ENCODE measurements at places on chromosomes 2 and 18.

DNA sequence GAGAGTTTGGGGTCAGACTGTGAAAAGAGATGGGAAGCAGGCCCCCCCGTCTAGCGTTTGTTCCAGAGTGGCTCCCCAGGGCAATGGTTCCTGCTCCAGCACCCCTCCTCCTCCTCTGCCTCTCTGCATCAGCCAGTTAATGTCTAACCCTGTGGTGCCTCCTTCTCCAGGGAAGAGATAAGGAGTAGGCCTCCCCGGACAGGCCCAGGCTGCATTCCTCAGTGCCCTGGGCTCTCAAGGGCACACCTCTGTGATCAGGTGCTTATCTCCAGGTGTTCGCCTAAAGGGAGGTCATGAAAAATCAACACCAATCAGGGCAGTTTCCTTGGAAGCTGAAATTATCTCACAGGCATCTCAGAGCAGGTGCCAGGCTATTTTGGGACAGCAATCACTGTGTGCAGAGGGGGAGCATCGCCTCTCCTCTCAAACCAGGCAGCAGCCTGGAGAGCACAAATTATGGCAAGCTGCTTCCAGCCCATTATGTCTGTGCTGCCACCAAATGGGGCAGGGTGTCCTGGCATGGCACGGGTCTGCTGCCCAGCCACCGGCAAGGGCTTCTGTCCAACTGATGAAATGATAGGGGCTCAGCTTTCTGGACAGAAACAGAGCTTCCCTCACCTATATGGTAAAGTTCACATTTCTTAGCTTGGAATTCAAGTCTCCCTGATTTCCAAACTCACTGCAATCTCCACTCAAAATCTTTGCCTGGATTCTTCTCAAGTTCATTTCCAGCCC, 255.8 kb upstream of the SLC14A2 start:
- DNase-seq = no peak
- H3K4me3 ChIP-seq = no peak overlapping the region
- no peak overlapping the region for H3K27ac ChIP-seq
- no peaks in the 10 kb centered on the region for H3K27me3 ChIP-seq

GRCh38 chr2:96533292-96534073, 3.1 kb upstream of the ARID5A start:
- peak overlapping the region; percentile 8 for H3K4me3 ChIP-seq
- no peak for DNase-seq
- peaks cover 47% of the 10 kb centered on the region for H3K4me1 ChIP-seq
- H3K36me3 ChIP-seq = no peaks in the 10 kb centered on the region
- peak overlapping the region; percentile 70 for H3K27ac ChIP-seq

DNA sequence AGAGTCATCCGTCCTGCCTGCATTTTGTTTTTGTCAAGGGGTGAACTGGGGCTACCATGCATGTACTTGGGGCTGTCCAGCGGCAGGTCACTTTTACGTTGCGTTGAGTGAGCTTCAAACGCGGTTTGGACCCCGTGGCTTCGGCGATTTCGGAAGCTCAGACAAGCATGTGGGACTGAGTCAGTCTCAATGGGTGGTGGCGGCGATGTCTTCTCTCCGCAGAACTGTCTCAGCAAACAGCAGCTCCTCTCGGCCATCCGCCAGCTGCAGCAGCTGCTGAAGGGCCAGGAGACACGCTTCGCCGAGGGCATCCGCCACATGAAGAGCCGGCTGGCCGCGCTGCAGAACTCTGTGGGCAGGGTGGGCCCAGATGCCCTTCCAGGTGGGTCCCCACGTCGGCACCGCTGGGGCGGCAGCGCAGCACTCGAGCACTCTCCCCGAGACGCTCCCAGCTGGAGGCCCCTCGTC, 21.3 kb downstream of the FBLN7 start:
- no peak overlapping the region for H3K27ac ChIP-seq
- peaks cover 8% of the 10 kb centered on the region for H3K4me1 ChIP-seq
- no peak overlapping the region for H3K4me3 ChIP-seq
- no peaks in the 10 kb centered on the region for H3K27me3 ChIP-seq

- H3K27ac ChIP-seq = no peak overlapping the region
- H3K4me3 ChIP-seq = no peak overlapping the region
- no peak for DNase-seq
Measured at GRCh38 chr2:226898121-226898520, 62.3 kb downstream of the RHBDD1 start.

- peaks cover 7% of the 10 kb centered on the region for H3K36me3 ChIP-seq
- no peaks in the 10 kb centered on the region for H3K27me3 ChIP-seq
- H3K4me1 ChIP-seq = no peaks in the 10 kb centered on the region
- no peak for DNase-seq
- H3K27ac ChIP-seq = no peak overlapping the region
Measured at GRCh38 chr18:76952747-76953146, 130.4 kb downstream of the ZNF236 start.

DNA sequence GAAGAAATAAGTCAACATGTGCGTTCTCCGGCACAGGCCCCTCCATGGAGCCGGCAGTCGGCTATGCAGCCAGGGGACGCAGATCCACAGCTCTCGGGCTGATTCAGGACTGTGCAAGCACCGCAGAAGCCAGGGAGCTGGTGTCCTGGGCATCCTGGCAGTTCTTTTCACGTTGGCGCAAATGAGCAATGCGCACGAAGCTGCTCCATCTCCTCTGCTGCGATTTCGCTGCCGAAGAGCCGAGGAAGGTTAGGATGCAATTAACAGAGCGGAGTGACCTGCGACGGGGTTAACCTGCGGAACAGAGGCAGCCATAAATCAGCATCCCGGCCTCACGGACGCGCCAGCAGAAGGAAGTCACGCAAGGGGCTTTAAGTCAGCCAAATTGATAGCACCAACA, 107.1 kb upstream of the POU3F3 start:
- H3K36me3 ChIP-seq = no peaks in the 10 kb centered on the region
- H3K4me3 ChIP-seq = no peak overlapping the region
- no peak overlapping the region for H3K27ac ChIP-seq
- no peak for DNase-seq
- no peaks in the 10 kb centered on the region for H3K27me3 ChIP-seq

- no peaks in the 10 kb centered on the region for H3K4me1 ChIP-seq
- no peaks in the 10 kb centered on the region for H3K27me3 ChIP-seq
- H3K27ac ChIP-seq = no peak overlapping the region
- no peaks in the 10 kb centered on the region for H3K36me3 ChIP-seq
- DNase-seq = no peak
Measured at GRCh38 chr2:88999365-88999764, 307.9 kb downstream of the RPIA start.

- H3K36me3 ChIP-seq = no peaks in the 10 kb centered on the region
- H3K4me3 ChIP-seq = no peak overlapping the region
- no peaks in the 10 kb centered on the region for H3K27me3 ChIP-seq
- DNase-seq = no peak
- no peaks in the 10 kb centered on the region for H3K4me1 ChIP-seq
- no peak overlapping the region for H3K27ac ChIP-seq
Measured at GRCh38 chr18:29154196-29154757, 977.3 kb upstream of the CDH2 start.

DNA sequence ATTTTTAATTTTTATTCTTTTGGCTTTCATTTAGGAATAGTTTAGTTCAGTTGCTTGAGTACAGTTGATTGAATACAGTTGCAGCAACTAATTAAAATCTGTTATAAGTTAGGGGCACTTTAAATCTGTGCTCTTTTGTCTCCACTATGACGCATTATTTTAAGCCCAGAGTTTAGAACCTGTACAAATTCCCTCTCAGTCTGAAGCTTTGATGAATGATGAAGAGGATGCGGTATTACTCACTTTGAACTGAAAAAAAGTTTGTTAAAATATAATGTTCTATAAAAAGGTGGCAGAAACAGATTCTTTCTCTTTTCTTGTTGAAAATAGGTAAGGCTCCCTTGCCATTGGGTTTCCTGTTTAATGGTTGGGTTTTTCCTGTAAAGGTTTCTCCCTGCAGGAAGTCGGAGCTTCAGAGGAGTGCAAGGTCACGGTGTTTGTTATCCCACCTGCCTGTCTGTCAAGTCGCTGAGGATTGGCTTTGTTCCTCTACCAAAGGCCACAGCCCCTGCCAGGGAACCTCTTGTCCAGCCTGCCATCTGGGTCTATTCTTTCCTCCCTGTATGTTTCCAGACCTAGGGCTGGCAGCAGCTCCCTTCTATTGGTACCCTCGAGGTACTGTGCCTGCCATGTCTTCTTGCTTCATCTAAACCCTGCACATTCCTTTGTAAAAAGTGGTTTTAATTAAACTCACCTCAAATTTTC, 43.8 kb upstream of the FN1 start:
- DNase-seq = no peak
- H3K27me3 ChIP-seq = no peaks in the 10 kb centered on the region
- H3K36me3 ChIP-seq = no peaks in the 10 kb centered on the region
- H3K4me1 ChIP-seq = no peaks in the 10 kb centered on the region

- no peaks in the 10 kb centered on the region for H3K27me3 ChIP-seq
- no peaks in the 10 kb centered on the region for H3K36me3 ChIP-seq
- no peak for DNase-seq
- H3K4me1 ChIP-seq = no peaks in the 10 kb centered on the region
- no peak overlapping the region for H3K4me3 ChIP-seq
- H3K27ac ChIP-seq = no peak overlapping the region
Measured at GRCh38 chr18:45480219-45481015, 134.9 kb upstream of the SLC14A2 start.

DNA sequence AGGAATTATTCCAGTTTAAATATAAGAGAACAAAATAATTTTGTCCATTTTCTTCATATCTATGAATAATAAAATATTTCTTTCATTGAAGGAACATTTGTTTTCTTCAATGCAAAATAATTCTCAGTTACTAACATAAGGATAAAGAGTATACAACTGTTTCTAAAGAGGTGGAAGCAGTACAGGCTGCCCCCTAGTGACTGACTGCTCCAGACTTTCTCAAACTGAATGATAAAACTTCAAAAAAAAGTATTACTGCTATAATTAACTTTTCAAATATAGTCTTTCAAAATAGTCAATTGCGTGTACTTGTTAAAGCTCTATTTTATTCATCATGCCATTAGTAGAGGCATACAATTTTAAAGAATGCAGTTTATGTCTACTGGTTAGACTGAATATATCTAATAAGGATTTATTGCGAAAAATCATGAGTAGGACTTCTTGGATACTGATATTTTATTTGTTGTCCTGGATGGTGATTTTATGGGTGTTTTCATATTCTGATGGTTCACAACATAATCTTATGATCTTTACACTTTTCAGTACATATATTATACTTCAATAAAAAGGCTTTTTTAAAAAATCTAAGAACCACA, 100.1 kb downstream of the WDPCP start:
- H3K27me3 ChIP-seq = no peaks in the 10 kb centered on the region
- H3K27ac ChIP-seq = no peak overlapping the region
- H3K4me3 ChIP-seq = no peak overlapping the region
- H3K36me3 ChIP-seq = no peaks in the 10 kb centered on the region
- no peak for DNase-seq

- no peak for DNase-seq
- no peaks in the 10 kb centered on the region for H3K36me3 ChIP-seq
- H3K4me3 ChIP-seq = no peak overlapping the region
Measured at GRCh38 chr2:228838819-228839218, 432.3 kb downstream of the PID1 start.

DNA sequence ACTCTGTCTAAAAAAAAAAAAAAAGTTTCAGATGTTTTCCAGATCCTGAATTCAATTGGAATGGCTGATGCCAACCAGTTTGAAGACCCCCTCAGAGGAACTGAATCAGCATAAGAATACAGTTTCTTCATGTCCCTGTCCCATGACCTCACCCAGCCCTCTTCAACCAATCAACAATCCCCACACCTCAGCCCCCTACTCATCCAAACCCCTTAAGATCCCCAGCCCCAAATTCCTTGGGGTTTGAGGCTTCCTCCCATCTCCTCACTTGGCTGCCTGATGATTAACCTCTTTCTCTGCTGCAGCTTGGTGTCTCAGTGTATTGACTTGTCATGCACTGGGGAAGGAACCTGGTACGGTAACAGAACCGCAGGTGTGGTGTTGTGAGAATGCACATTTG, 97.6 kb upstream of the CABLES1 start:
- no peak overlapping the region for H3K27ac ChIP-seq
- H3K36me3 ChIP-seq = no peaks in the 10 kb centered on the region
- no peaks in the 10 kb centered on the region for H3K27me3 ChIP-seq
- no peak for DNase-seq
- no peak overlapping the region for H3K4me3 ChIP-seq
- H3K4me1 ChIP-seq = peaks cover 3% of the 10 kb centered on the region

- no peak overlapping the region for H3K4me3 ChIP-seq
- DNase-seq = no peak
- no peaks in the 10 kb centered on the region for H3K27me3 ChIP-seq
Measured at GRCh38 chr2:20334605-20335203, 15.9 kb downstream of the PUM2 start.
